C1 segment of cervical spinal cord (tissue), 14 donors: ENCODE measurements at places on chromosomes 13 and 19.

DNA sequence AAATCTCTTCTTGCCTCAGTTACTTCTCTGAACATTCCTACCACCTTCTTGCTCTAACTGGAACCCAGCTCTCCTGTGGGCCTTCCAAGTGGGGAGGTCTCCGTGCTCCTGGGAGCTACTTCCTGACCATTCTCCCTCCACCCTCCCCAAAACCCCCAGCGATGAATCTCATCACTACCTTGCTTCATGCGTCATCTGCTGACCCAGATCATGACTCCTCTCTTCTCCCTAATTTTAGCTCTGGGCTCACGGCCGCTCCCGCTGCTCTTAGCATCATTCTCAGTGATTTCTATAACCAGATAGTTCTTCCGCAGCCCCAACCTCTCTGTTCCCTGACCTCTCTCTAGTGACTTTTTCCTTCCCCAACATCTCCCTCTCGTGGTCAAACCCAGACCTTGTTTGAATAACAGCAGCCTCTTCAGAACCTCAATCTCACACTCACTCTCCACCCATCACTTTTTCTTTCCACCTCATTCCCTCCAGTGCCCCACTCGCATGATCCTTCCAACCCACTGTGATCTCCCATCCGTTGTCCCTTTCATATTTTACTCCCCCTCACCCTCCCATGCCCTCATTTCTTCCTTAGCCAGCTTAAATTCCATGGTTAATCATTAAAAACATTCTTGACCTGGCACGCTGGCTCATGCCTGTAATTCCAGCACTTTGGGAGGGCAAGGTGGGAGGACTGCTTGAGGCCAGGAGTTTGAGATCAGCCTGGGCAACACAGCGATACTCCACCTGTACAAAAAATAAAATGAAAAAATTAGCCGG, 21.8 kb downstream of the MRPS12 start:
- DNase-seq, result no peak

DNA sequence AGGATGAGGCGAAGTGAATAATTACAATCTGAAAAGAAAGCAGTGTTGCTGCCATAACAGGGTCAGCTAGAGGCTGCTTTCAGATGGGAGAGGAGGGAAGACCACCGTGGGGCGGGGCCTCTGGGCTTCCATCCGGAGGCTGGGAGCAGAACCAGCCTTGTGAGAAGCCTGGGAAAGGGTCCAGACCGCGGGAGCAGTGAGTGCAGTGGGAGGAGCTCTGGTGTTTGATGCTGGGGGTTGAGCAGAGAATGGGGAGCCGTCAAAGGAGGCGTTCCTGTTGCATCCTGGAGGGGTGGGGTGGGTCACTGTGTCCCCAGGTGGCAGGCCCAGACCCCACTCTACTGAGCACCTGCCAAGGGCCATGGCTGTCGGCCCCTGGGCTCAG, 18.1 kb downstream of the NKPD1 start:
- DNase-seq, result no peak

- DNase-seq, result no peak
Measured at GRCh38 chr19:33812388-33813330, 16.0 kb downstream of the KCTD15 start.

GRCh38 chr13:40063703-40064102, 408.2 kb downstream of the COG6 start:
- DNase-seq, result no peak

- DNase-seq, result no peak
Measured at GRCh38 chr13:114311908-114312307, 2.4 kb upstream of the CHAMP1 start.

GRCh38 chr19:47483800-47484690, at the start of gene KPTN:
TSS of gene KPTN (minus strand) at chr19:47484219. CDS start at chr19:47484160, 59 bp downstream.
- DNase-seq, result peak; percentile 95

DNA sequence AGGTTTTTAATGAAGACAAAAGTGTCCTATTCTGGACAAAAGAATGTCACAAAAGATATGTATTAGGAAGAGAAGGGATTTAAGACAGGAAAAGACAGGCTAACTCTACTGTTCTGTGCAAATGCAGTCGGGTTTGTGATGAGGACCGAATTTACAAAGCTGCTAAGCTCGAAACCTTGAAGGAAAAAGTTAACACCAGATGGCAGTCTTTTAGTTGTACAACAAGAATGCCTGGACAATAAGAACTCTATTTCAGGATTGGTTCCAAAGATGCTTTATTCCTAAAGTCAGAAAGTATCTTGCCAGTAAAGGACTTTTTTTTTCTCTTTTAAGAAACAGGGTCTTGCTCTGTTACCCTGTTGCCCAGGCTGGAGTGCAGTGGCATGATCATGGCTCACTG, 51.1 kb downstream of the HS6ST3 start:
- no peak for DNase-seq

- no peak for DNase-seq
Measured at GRCh38 chr19:57280962-57281400, 696 bp downstream of the ZNF460 start.

- no peak for DNase-seq
Measured at GRCh38 chr13:25690582-25690981, 318.8 kb downstream of the ATP8A2 start.

DNA sequence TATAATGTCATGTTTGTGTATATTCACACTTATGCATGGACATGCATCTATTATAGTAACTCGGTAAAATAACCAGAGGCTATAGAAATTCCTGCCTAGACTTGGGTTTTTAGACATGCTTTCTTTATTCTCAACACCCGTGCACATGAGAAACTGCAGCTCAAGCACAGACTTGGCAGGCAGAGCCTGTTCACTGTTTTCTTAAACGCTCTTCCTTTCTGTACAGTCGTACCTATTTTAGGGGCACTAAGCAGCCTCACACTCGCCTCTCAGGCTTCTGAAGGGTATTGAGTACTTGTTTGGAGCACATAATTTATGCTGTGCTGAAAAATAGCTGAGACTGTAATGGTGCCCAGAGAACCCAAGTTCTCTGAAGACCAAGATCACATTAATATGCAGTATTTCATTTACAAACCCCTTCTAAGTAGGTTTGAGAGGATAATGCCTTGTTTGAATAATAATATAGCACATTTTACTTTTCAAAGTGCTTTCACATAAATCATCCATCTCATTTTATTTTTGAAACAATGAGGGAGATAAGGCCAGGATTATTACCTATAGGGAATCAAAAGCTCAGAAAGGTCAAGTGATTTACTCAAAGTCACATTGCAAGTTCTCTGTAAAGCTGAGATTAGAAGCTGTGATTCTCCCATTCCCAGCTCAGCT, 429.9 kb downstream of the SPRY2 start:
- no peak for DNase-seq

GRCh38 chr13:102968572-102969228, 97.5 kb downstream of the SLC10A2 start:
- DNase-seq, result no peak

GRCh38 chr19:33290956-33291622, 11.2 kb downstream of the CEBPA start:
- no peak for DNase-seq

DNA sequence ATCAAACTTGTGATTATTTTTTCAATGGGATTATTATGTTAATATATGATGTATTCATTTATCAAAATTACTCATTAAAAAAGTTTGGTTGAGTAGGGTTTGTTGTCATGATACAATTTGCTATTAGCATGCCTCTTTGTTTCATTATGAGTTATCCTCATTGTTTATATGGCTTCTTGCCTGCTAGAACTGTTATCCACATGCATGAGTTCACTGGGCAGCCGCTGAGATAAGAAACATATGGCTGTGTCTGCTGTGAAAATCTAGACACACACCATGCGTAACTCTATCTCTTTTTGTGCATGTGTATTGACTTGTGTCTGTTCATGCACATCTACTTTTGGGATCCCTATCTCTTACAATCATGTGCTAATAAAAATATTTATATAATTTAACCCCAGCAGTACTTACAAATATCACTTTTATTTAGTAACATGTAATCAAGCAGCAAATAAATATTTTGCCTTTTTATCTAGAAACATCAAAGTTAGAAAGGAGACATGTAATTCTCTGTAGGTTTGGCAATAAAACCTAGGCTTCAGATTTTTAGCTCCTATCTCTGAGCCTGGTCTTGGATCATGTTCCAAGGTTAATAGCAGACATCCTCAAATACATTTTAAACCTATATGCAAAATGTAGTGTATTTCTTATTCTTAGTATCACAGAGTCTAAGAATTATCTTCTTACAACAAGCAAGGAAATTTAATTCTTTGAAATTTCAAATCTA, 11.2 kb upstream of the KLF12 start:
- no peak for DNase-seq

DNA sequence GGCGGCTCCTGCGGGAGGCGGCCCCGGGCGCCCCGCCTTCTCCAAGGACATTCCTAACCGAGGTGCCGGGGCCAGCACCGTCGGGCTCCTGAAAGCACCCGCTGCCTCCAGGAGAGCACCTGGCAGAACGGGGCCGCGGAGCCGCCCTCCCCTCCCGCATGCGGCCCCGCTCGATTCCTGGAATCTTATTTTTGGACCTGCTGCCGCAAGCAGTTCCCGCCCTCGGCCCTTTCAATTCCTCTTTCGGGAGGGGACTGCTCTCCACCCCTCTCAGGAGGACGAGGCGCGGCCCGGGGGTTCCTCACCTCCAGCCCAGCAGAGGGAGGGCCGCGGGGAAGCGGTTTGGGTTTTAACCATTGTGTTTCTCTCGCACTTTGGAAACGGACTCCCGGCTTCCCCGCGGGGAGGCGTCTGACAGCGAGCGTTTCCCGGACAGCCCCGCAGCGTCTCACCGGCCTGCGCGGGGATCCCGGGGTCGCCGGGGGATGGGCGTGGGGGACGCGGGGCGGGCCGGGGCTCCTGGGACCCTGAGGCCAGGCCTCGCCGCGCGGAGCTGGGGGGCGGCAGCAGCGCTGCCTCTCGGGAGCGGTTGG, 849 bp downstream of the GAS6 start:
- DNase-seq, result no peak

DNA sequence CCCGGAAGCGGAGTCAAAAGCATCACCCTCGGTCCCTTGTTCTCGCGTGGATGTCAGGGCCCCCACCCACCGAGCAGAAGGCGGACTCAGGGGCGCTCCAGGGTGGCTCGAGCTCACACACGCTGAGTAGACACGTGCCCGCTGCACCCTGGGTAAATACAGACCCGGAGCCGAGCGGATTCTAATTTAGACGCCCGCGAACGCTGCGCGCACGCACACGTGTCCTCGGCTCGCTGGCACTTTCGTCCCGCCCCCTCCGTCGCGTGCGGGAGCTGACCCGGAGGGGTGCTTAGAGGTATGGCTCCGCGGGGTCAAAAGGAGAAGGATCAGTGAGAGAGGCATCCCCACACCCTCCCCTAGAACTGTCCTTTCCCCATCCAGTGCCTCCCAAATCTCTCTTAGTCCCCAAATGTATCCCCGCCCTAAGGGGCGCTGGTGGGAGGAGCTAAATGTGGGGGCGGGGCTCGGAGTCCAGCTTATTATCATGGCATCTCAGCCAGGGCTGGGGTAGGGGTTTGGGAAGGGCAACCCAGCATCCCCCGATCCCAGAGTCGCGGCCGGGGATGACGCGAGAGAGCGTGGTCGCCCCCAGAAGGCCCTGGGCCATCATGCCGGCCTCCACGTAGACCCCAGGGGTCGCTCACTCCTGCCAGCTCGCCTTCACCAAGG, 451 bp upstream of the ICAM5 start:
- DNase-seq, result no peak
